ENCODE measurements at places on chromosomes 2 and 18. TPM values are rescaled to one million over a fixed set of nuclear protein-coding genes. Genes with fewer than 3 reads are reported as not detected.

DNA sequence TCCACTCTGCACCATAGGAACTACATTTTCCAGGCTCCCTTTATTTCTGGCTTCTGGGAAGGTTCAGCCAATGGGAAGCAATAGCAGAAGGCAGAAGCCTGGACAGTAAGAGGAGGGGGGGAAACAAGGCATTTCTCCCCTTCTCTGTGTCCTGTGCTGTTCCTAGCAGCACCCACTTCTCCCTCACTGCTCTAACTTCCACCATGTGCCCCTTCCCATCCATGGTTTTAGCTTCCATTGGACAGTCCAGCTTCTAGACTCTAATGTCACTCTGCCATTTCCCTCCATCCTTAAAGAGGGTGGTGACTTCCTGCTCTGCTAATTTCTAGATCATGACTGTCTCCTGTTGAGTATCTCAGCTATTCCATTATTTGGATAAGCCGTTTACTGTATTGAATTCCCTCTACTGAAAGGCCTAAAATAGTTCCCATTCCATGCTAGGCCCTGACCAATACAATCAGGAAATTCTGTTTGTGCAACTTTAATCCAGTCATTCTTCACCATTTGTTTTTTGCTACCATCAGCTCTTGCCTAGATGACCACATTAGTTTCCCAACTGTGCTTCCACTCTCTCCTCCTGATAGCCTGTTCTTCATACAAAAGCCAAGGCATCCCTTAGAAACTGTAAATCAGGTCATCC lies 20.8 kb upstream of the LYPD1 start:
- no peaks in the 10 kb centered on the region for H3K4me1 ChIP-seq
- no peak for DNase-seq
- no peak overlapping the region for H3K4me3 ChIP-seq
- peaks cover 6% of the 10 kb centered on the region for H3K36me3 ChIP-seq
- H3K27ac ChIP-seq = no peak overlapping the region

DNA sequence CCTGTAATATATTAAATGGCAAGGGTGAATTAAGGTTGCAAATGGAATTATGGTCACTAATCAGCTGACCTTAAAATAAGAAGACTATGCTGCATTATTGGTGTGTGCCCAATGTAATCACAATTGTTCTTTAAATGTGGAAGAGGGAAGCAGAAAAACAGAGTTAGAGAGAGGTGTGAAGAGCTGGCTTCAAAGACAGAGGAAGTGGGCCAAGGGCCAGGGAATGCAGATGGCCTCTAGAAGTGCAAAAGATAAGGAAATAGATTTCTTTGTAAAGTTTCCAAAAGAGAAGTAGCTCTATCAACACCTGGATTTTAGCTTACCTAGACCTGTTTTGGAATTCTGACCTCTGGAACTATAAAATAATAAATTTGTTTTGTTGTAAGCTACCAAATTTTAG lies 276.0 kb downstream of the LRRTM1 start:
- no peak overlapping the region for H3K4me3 ChIP-seq
- no peak for DNase-seq
- no peaks in the 10 kb centered on the region for H3K27me3 ChIP-seq

DNA sequence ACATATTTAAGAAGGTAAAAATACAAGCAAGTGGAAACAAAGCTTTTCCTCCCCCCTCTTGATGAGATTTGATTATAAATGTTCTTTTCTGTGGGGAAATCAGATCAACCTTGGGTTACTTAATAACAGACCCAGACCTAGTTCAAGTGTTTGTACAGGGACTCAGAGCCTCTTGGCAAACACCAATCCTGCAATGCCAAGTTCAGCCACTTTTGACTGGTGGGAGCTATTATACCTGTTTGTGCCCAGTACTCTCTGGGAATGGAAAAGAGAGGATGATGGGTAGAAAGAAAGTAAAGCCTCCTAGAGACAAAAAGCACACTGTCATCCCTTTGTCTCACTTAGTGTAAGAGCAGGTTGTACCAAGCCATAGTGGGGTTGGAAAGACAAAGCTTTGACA lies 63.8 kb upstream of the EPHA4 start:
- H3K4me3 ChIP-seq = no peak overlapping the region
- no peaks in the 10 kb centered on the region for H3K27me3 ChIP-seq
- H3K4me1 ChIP-seq = no peaks in the 10 kb centered on the region
- H3K36me3 ChIP-seq = no peaks in the 10 kb centered on the region
- DNase-seq = no peak
- no peak overlapping the region for H3K27ac ChIP-seq

DNA sequence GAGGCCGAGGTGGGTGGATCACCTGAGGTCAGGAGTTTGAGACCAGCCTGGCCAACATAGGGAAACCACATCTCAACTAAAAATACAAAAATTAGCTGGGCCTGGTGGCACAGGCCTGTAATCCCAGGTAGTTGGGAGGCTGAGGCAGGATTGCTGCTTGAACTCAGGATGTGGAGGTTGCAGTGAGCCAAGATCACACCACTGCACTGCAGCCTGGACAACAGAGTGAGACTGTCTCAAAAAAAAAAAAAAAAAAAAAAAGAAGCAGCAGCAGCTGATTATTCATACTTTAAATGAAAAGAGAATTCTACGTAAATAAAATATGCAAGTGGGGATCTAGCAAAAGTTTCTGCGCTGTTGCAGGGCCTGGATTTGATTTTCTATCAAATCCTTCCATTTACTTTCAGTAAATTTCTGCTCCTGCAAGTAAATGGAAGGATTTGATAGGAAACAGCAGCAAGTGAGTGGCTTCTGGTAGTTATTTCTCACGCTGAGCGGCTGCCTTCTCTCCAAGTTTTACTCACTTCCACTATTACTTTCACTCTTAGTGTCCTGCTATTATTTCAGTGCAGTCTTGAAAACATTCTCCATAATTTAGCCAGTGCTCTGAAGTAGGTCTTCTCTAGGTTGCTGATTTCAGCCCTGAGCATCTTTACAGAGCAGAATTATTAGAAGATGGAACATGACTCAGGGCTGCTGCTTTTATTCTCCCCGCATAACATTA lies 68.4 kb downstream of the SLC16A14 start:
- H3K36me3 ChIP-seq = peaks cover 10% of the 10 kb centered on the region
- no peak for DNase-seq
- H3K27me3 ChIP-seq = no peaks in the 10 kb centered on the region
- H3K4me3 ChIP-seq = no peak overlapping the region

- peaks cover 6% of the 10 kb centered on the region for H3K36me3 ChIP-seq
- peak overlapping the region; percentile 40 for H3K27ac ChIP-seq
- H3K4me3 ChIP-seq = peak overlapping the region; percentile 39
- no peaks in the 10 kb centered on the region for H3K27me3 ChIP-seq
- H3K4me1 ChIP-seq = peaks cover 17% of the 10 kb centered on the region
- no peak for DNase-seq
Measured at GRCh38 chr2:233857511-233858141, 3.3 kb upstream of the HJURP start.

DNA sequence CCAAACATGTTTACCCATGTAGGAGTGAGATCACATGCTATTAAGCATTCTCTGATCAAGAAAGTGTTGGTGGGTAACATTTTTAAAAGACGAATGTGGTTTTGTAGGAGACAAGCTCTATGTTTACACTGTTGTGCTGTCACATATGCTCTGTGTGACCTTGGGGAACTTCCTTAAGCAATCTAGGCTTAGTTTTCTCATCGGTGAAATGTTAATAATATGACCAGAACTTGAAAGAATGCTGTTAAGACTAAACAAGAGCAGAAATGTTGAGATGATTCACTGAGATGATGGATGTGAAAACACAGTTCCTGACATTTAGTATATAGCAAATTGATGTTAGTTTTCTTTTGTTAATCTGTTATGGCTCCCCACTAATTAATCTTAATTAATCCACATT lies 860.9 kb upstream of the CNTNAP5 start:
- no peaks in the 10 kb centered on the region for H3K27me3 ChIP-seq
- H3K4me3 ChIP-seq = no peak overlapping the region
- peaks cover 24% of the 10 kb centered on the region for H3K4me1 ChIP-seq
- DNase-seq = no peak
- H3K36me3 ChIP-seq = no peaks in the 10 kb centered on the region

DNA sequence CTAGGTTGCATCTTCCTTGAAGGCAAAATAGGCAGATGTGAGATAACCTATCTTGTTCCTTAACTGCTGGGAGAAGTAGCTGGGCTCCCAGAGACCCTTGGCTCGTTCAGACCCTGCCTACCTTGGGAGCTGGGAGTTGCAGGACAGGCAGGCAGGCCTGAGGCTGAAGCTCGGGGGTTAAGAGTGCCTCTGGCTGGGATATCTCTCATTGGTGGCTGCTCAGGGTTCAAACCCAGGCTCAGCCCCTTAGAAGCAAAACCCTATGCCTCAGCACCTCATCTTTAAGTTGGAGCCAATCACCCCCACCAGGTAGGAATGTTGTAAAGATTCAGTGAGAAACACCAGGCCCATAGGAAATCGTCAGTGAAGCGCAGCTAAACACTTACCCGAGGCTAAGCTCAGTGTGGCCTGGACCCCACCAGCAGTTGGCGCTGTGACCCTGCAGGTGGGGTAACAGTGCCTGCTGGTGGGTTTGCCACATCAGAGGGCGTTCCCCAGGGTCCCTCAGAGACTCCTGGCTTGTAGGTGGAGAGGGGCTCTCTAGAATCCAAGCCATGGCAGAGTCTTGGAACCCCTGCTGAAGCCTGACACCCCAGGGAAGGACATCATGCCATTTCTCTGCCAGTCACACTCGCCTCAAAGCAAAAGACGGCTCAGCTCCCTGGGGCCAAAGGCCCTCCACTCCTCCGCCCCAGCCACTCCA lies 54.6 kb upstream of the GPR17 start:
- H3K36me3 ChIP-seq = no peaks in the 10 kb centered on the region
- no peak overlapping the region for H3K4me3 ChIP-seq
- no peaks in the 10 kb centered on the region for H3K4me1 ChIP-seq
- H3K27ac ChIP-seq = no peak overlapping the region
- DNase-seq = peak; percentile 53

- DNase-seq = no peak
- no peaks in the 10 kb centered on the region for H3K36me3 ChIP-seq
- no peaks in the 10 kb centered on the region for H3K27me3 ChIP-seq
- H3K4me1 ChIP-seq = peaks cover 16% of the 10 kb centered on the region
Measured at GRCh38 chr18:10213526-10213925, 240.9 kb upstream of the APCDD1 start.

The MOB4 gene
- 27.3 TPM for total RNA-seq

- peaks cover 6% of the 10 kb centered on the region for H3K4me1 ChIP-seq
- H3K27ac ChIP-seq = no peak overlapping the region
- no peaks in the 10 kb centered on the region for H3K27me3 ChIP-seq
- no peak overlapping the region for H3K4me3 ChIP-seq
Measured at GRCh38 chr18:35661483-35662146, 80.1 kb downstream of the GALNT1 start.

- H3K4me1 ChIP-seq = peaks cover 11% of the 10 kb centered on the region
- peak overlapping the region; percentile 77 for H3K4me3 ChIP-seq
- no peaks in the 10 kb centered on the region for H3K36me3 ChIP-seq
- no peak for DNase-seq
- peaks cover 5% of the 10 kb centered on the region for H3K27me3 ChIP-seq
Measured at GRCh38 chr2:127408807-127409099, 9.5 kb upstream of the PROC start.

DNA sequence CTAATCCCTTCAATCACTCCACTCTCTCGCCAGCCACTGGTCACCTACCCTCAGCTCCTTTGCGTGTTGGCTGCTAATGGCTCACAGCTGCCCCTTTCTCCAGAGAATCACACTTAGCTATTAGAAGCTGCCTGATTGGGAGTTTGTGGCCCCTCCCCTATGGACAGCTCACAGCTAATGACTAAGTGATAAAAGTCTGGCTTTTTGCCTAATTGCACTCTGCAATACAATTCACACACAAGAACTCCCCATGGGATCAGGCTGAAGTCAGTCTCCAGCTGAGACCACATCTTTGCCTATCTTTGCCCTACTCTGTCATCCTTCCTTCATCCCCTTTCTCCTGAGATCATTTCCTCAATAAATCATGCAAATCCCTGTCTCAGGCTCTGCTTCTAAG lies 701.9 kb upstream of the RAB6C start:
- H3K27ac ChIP-seq = no peak overlapping the region
- DNase-seq = no peak
- no peak overlapping the region for H3K4me3 ChIP-seq
- H3K27me3 ChIP-seq = peaks cover 3% of the 10 kb centered on the region
- H3K4me1 ChIP-seq = no peaks in the 10 kb centered on the region

DNA sequence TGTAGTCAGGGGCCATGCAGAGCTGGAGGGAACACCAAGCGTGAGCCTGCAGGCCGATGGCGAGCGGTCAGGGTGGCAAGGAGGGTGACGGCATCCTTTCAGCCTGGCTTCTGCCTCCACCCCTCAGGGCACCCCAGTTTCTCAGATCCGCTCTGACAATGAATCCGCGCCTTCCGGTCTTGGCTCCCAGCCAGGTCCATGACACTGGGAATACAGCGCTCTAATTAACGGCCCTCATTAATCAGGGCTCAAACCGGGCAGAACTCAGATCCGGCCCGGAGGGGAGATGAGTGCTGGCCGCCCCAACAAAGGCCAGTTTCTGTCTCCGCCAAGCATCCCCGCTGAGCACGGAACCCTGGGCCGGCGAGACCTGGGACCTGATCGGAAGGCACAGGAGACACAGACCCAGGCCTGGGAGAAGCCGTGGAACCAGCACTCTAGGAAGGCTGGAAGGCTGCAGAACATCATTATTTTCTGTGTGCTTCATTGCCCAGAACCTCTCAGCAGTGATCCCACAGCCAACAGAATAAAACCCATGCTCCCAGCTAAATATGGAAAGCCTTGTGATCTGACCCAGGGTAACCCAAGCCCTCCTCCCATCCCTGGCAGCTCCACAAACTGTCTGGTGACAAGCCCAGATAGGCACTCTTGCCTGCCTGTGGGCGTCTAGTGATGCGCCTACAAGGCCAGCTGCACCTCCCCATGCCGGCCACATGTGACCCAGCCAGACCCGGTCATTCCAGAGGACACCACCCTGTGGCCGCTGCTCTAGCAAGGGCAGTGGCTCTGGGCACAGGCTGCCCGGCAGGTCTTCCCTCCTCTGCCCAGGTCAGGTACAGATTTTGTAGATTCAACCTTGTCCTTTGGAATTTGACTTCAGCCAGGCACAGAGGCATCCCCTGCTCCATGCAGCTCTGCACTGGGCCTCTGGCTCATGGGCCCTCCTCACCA lies 438.7 kb upstream of the MYT1L start:
- peaks cover 14% of the 10 kb centered on the region for H3K27me3 ChIP-seq
- no peaks in the 10 kb centered on the region for H3K4me1 ChIP-seq
- H3K27ac ChIP-seq = no peak overlapping the region
- H3K36me3 ChIP-seq = no peaks in the 10 kb centered on the region
- no peak overlapping the region for H3K4me3 ChIP-seq

GRCh38 chr2:217417536-217417935 lies 557.7 kb upstream of the TNP1 start:
- no peak overlapping the region for H3K27ac ChIP-seq
- peaks cover 7% of the 10 kb centered on the region for H3K4me1 ChIP-seq
- no peak overlapping the region for H3K4me3 ChIP-seq

- no peaks in the 10 kb centered on the region for H3K4me1 ChIP-seq
- no peak overlapping the region for H3K4me3 ChIP-seq
- no peaks in the 10 kb centered on the region for H3K36me3 ChIP-seq
- H3K27ac ChIP-seq = no peak overlapping the region
- H3K27me3 ChIP-seq = peaks cover 5% of the 10 kb centered on the region
Measured at GRCh38 chr18:39806525-39806924, 2148.5 kb upstream of the PIK3C3 start.

The ST8SIA3 gene
- 4.2 TPM for total RNA-seq
